ENCODE measurements at places on chromosomes 1 and 21.

DNA sequence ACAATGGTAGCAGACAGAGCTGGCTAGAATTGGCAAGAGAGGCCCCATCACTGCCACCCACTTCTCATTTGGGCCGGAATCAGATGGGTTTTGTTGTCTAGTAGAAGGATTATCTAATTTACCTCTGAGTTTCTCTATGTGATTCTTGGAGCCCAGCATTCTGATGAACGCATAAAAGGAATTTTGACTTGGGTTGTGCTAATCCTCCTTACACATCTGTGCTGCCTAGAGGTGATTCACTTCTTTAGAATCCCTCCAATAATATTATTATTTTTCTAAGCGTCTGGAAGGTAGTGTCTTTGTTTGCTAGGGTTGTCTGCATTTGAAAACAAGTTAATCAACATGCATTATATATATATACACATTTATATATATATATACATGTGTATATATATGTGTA lies 118.1 kb downstream of the RUNX1 start:
- no peaks in the 10 kb centered on the region for H3K27me3 ChIP-seq
- no peak for DNase-seq
- H3K4me1 ChIP-seq = peaks cover 80% of the 10 kb centered on the region
- peak overlapping the region; percentile 4 for H3K27ac ChIP-seq

- H3K27me3 ChIP-seq = no peaks in the 10 kb centered on the region
- H3K4me3 ChIP-seq = no peak overlapping the region
- H3K36me3 ChIP-seq = no peaks in the 10 kb centered on the region
- DNase-seq = no peak
- H3K4me1 ChIP-seq = no peaks in the 10 kb centered on the region
Measured at GRCh38 chr1:95276429-95276828, 42.4 kb downstream of the RWDD3 start.

DNA sequence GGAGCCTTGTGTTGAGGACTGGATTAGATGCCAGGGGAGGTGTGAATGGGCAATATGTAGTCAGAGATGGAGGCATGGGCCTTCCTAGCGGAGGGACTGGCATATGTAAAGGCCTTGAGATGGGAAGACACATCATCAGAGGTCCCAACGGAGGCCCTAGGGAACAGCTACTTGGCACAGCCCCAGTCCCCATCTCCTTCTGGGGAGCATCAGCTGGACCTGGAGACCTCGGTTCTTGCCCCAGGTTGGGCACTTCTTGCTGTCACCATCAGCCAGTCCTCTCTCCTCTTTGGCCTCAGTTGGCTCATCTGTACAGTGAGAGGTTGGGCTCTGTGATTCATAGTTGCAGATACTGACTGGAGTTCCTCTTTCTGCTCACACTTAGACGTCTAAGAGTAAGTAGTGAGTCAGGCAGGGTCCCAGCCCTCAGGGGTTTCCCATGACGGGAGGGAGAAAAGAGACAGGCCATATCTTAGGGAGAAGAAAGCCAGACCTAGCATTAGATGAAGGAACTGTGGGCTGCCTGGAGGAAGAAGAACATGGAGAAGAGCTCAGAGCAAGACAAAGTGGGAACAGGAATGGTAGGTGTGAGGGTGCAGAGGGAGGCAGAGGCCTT lies 3.4 kb upstream of the MARCKSL1 start:
- no peak overlapping the region for H3K27ac ChIP-seq
- no peak overlapping the region for H3K4me3 ChIP-seq
- H3K27me3 ChIP-seq = no peaks in the 10 kb centered on the region

DNA sequence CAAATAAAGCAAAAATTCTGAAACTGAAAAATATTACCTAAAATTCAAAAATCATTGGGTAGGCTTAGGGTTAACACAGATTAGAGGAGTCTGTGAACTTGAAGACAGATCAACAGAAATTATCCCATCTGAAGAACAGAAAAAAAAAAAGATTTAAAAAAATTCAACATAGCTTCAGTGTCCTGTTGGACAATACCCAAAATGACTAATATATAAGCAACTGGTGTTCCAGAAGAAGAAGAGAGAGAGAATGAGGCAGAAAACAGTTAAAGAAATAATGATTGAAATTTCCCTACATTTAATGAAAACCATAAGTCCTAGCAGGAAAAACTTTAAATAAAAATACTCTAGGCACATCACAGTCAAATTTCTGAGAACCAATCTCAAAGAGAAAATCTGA lies 31.5 kb downstream of the TMCO1 start:
- H3K4me3 ChIP-seq = no peak overlapping the region
- H3K27me3 ChIP-seq = no peaks in the 10 kb centered on the region
- DNase-seq = no peak
- no peak overlapping the region for H3K27ac ChIP-seq

DNA sequence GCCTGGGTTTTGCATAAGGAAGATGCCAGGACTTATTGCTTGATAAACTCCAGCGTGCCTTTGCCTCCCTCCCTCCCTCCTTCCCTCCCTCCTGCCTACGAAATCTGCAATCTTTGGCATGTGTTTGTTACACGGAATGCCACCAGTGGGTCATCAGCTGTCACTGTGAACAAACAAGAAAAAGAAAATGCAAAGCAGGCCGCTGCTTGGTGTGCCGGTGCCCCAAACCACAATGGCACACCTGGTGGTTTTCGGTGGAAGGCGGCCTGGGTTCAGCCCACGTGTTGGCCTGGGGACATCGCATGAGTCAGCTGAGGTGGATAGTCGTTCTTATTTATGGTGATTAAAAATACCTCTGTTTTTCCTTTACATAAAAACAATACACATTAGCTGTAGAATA lies 16.3 kb upstream of the IFNLR1 start:
- H3K36me3 ChIP-seq = no peaks in the 10 kb centered on the region
- peaks cover 27% of the 10 kb centered on the region for H3K4me1 ChIP-seq
- no peak overlapping the region for H3K27ac ChIP-seq
- DNase-seq = peak; percentile 50

- peaks cover 2% of the 10 kb centered on the region for H3K27me3 ChIP-seq
- no peak for DNase-seq
- no peak overlapping the region for H3K27ac ChIP-seq
- no peak overlapping the region for H3K4me3 ChIP-seq
Measured at GRCh38 chr1:242623756-242624155, 99.3 kb upstream of the PLD5 start.

GRCh38 chr21:43866260-43866629 lies 1.2 kb downstream of the AGPAT3 start:
- no peaks in the 10 kb centered on the region for H3K27me3 ChIP-seq
- DNase-seq = peak; percentile 81
- peaks cover 44% of the 10 kb centered on the region for H3K4me1 ChIP-seq
- peak overlapping the region; percentile 79 for H3K4me3 ChIP-seq

GRCh38 chr1:230127105-230128054 lies 60.3 kb downstream of the GALNT2 start:
- peak; percentile 81 for DNase-seq
- H3K27me3 ChIP-seq = no peaks in the 10 kb centered on the region
- no peak overlapping the region for H3K4me3 ChIP-seq
- H3K4me1 ChIP-seq = peaks cover 68% of the 10 kb centered on the region
- peaks cover 5% of the 10 kb centered on the region for H3K36me3 ChIP-seq
